ENCODE measurements at places on chromosomes 5 and 9. TPM values are rescaled to one million over a fixed set of nuclear protein-coding genes. Genes with fewer than 3 reads are reported as not detected.

PCDHGB5 gene
- 0.72 TPM for total RNA-seq

DNA sequence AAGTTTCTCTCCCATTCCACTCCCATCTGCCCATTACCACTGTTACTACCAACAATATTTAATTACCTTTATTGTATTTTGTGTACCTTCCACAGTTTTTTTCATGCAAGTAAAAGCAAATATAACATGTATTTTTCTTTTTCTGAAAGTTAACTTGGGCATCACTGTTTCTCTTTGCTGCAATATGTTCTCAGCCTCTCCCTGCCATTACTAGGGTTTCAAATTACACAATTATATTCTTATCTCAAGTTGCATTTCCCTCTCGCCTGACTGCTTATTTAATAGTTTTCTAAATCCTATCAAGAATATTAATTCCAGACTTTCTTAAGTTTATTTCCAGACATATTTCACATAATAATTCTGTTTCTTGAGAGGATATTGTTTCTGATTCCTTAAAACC, 46.9 kb upstream of the GAS1 start:
- DNase-seq = no peak

- peak; percentile 56 for DNase-seq
Measured at GRCh38 chr5:20601678-20602100, 613.7 kb upstream of the CDH18 start.

GRCh38 chr5:66647146-66647856, 51.1 kb downstream of the MAST4 start:
- DNase-seq = no peak

GRCh38 chr9:87853876-87854579, 28.6 kb upstream of the SPATA31E1 start:
- DNase-seq = no peak

DNA sequence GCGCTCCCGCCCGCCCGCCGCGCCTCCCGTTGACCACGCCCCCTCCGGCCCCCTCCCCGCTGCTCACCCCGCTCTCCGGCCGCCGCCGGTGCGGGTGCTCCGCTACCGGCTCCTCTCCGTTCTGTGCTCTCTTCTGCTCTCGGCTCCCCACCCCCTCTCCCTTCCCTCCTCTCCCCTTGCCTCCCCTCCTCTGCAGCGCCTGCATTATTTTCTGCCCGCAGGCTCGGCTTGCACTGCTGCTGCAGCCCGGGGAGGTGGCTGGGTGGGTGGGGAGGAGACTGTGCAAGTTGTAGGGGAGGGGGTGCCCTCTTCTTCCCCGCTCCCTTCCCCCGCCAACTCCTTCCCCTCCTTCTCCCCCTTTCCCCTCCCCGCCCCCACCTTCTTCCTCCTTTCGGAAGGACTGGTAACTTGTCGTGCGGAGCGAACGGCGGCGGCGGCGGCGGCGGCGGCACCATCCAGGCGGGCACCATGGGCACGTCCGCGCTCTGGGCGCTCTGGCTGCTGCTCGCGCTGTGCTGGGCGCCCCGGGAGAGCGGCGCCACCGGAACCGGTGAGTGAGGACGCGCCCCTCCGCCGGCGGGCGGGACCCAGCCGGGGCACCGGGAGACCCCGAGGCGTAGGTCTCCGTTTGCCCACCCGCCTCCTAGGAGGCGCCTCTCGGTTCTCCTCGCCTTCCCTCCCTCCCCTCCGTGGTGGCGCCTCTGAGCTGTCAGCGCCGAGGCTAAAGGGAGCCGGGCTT, at the start of gene VLDLR:
Gene VLDLR, plus strand, starts transcription at position 66 of the 739 bp plus-strand sequence. Its CDS starts 403 bp downstream, at position 469.
- no peak for DNase-seq

RXFP3 gene
- total RNA-seq = not detected

CDKN2B-AS1 gene
- not detected for total RNA-seq

TMEM8B gene
- total RNA-seq = 1.2 TPM

PCDHB5 gene
- total RNA-seq = 0.07 TPM

GRCh38 chr5:5782402-5782801, 359.9 kb downstream of the ICE1 start:
- DNase-seq = no peak

- DNase-seq = no peak
Measured at GRCh38 chr5:17430241-17430640, 67.8 kb upstream of the TAF11L2 start.

MYMK gene
- not detected for total RNA-seq

DNA sequence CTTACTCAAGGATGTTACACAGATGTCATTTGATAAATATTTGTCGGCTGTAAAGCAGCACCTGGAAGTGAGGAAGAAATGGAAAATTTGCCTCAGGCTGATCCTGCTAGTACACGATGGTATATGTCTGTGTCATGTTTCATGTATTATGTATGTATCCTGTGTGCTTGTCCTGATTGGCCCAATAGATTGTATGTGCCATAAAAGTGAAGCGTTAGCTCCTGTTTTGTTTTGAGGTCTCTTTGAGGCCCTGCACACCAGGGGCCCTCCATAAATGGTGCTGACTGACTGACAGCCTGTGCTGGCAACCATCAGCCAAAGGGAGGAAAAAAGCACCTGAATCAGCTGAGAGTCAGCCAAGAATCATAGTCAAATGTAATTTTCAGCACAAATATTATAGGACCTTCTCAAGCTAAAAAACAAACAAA, 11.8 kb upstream of the LNPEP start:
- no peak for DNase-seq

FYB1 gene
- total RNA-seq = 0.02 TPM

ITGA1 gene
- total RNA-seq = 2.7 TPM

- no peak for DNase-seq
Measured at GRCh38 chr9:18579536-18579935, 105.6 kb downstream of the ADAMTSL1 start.

SLC1A3 gene
- total RNA-seq = 5.0 TPM

GABBR2 gene
- 7.3 TPM for total RNA-seq

All from NCI-H460 (cell line).